Caco-2 (cell line): ENCODE measurements at places on chromosomes 1 and 21. TPM values are rescaled to one million over a fixed set of nuclear protein-coding genes. Genes with fewer than 3 reads are reported as not detected.

LCE6A gene
- total RNA-seq, result not detected in 2 replicates

S100PBP gene
- 23.8 and 32.8 TPM in 2 replicates for total RNA-seq

MRPL20 gene
- 109 and 110 TPM in 2 replicates for total RNA-seq

SDCCAG8 gene
- 20.0 and 23.0 TPM in 2 replicates for total RNA-seq

OLIG1 gene
- not detected in 2 replicates for total RNA-seq

VPS45 gene
- 19.8 and 25.0 TPM in 2 replicates for total RNA-seq

C1orf94 gene
- not detected in 2 replicates for total RNA-seq

SIPA1L2 gene
- total RNA-seq, result 13.2 and 18.6 TPM in 2 replicates

NID1 gene
- total RNA-seq, result 43.7 and 48.5 TPM in 2 replicates

ERO1B gene
- 2.3 and 2.6 TPM in 2 replicates for total RNA-seq

ETV3L gene
- total RNA-seq, result not detected in 2 replicates

OR2M2 gene
- not detected in 2 replicates for total RNA-seq

EMC1 gene
- 48.8 and 51.5 TPM in 2 replicates for total RNA-seq

GOLT1A gene
- 20.4 and 25.9 TPM in 2 replicates for total RNA-seq

ZNF326 gene
- total RNA-seq, result 31.7 and 32.3 TPM in 2 replicates

STMN1 gene
- total RNA-seq, result 188 and 207 TPM in 2 replicates

GBP7 gene
- not detected in 2 replicates for total RNA-seq

MYOM3 gene
- total RNA-seq, result not detected in 2 replicates

GRCh38 chr1:111448482-111448917 lies 556 bp downstream of the WDR77 start:
- DNase-seq, result no peak

GRCh38 chr1:36387141-36387949 lies 1.6 kb upstream of the STK40 start:
- no peak for DNase-seq

GRCh38 chr1:7376676-7377075 lies 394.4 kb upstream of the VAMP3 start:
- no peak for DNase-seq

DNA sequence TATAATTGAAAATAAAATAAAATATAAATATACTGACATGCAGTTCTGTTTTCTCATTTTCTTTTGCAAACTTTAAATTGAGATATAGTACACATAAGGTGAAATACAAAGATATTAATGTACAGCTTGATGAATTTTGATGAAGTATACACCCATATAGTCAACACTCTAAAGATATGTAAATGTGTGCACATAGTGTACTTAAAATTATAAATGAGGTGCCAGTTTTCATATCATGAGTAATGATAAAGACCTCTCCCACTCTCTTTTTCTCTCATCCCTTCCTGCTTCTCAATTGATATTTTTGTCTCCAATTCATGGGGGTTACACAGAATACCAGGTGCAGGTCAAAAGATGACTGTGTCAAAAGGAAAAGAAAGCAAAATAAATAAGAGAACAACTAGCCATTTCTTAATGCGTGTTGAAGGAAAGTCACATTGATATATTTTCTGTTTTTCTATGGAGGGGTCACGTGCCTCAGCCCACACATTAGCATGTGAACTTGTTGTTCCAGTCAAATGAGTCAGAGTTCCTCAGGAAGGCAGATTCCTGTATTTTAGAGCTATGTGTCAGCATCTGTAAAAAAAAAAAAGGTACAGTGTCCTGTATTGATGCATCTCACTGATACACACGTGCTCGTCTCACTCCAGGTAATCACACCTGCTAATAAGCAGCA lies 64.3 kb upstream of the HOOK1 start:
- no peak for DNase-seq

- DNase-seq, result peak; percentile 80
Observed at GRCh38 chr1:178031856-178032320, 62.0 kb upstream of the RASAL2 start.

GRCh38 chr21:37615962-37616361 lies 249.4 kb downstream of the DYRK1A start:
- DNase-seq, result no peak

- DNase-seq, result no peak
Observed at GRCh38 chr21:29979043-29979442, 39.2 kb upstream of the GRIK1 start.

DNA sequence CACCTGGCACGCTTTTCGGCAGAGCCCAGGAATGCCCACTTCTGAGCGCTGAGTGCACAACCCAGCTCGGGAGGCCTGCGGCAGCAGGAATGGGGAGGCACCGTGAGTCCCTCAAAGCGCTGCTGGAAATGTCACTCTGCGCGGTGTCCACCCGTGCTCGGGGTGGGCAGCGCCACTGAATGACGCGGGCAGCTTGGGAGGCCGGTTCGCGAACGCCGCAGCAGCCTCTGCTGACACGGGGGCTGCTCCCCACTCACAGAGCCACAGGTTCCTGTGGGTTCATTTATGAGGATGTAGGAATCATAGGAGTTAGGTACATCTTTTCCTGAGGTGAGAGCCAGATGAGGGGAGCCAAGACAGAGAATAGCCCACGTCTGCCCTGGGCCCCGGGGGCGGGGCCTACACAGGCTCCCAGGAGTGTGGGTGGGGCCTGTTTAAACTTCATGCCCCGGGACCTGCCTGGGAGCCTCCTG lies 146.7 kb upstream of the COL6A1 start:
- DNase-seq, result no peak

DNA sequence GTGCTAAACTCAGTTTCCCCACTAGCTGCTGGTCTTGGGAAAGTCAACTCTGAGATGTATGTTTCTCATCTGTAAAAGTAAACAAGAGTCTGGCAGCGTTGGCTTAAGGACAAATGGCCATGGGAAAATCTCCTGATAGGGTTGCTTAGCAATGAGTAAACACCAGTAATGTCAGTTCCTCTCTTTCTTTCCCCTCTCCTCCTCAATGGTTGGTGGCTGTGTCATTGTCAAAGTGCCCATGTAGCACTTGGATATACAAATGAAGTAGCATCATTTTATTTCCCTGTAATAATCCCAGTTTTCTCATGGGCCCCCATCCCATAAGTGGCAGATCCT lies 2.2 kb upstream of the FYB2 start:
- DNase-seq, result no peak

GRCh38 chr1:25651824-25652741 lies 35.5 kb downstream of the MAN1C1 start:
- DNase-seq, result no peak

GRCh38 chr21:14838400-14838799 lies 226.4 kb downstream of the NRIP1 start:
- DNase-seq, result no peak

- DNase-seq, result no peak
Observed at GRCh38 chr1:168518201-168518689, 25.6 kb downstream of the XCL2 start.

- no peak for DNase-seq
Observed at GRCh38 chr1:55196433-55197035, 18.6 kb downstream of the USP24 start.

GRCh38 chr1:12049616-12050015 lies 13.5 kb upstream of the TNFRSF8 start:
- no peak for DNase-seq

DNA sequence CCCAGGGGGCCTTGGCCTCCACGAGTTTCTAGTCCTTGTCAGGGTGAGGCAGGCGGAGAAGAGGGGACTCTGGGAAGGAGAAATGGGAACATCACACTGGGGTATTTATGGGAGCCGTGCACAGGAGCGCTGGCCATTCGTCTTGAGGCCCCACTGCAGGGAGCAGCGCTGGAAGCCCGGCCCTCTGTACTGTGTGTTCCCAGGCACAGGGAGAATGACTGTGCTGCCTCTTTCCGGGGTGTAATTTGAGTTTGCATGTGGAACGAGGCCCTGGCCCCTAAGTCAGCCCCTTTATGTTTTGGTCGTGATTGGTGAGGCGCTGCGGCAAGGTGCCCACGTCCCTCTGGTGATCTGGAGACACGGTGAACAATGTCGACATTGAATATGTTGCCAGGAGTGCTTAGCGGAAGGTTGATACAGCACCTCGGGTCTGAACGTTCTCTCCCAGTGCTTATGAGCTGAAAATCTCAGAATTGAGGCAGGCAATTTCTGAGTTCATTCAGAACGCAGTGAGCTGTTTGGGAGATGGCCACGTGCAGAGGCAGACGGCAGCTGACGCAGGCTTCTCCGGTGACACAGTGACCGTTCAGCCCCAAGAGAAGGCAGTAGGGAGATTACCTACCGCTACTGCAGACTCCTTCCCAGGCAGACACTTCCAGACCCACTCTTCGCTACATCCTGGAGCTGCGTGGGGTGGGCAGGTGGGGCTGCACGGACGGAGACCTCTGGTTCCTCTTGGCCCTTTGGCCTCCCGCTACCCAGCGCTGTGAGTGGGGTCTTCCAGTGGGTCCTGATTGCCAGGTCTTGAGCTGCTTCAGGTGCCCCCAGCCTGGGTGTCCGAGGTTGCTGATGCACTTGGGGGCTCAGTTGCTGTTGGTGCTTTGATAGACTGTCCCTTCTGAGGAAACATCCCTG lies 265.8 kb downstream of the CAMTA1 start:
- DNase-seq, result no peak

DNA sequence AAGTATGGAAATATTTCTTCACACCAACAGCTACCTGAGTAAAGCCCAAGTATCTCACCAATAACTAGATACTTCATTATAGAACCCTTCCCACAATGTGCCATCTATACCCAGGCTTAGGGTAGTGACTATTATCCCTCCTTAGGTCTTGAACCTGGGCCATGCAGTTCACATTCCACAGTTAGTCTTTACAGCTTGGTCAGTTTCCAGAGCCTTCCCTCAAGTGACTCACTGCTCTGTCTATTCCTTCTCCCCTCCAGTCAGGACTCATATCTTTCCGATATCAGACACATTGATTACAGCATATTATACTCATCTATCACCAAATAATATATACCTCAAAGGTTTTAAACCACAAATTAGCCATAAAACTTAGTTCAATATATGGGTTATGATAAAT lies 23.6 kb downstream of the VAMP4 start:
- DNase-seq, result no peak

GRCh38 chr1:11957897-11958296 lies 22.3 kb upstream of the MFN2 start:
- no peak for DNase-seq

DNA sequence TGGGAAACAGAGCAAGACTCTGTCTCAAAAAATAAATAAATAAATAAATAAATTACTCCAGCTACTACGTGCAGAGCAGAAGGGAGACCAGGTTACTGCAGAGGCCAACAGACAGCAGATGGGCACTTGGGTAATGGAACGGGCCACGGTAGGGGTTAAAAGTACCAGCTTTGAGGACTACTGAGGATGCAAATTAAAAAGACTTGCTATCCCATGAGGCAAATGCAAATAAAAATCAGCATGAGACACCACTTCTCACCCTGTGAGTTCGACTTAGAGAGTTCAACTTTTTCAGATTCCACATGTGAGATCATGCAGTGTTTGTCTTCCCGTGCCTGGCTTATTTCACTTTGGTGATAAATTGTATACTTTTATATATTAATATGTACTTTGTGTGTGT lies 6.6 kb downstream of the SLC2A5 start:
- no peak for DNase-seq

- no peak for DNase-seq
Observed at GRCh38 chr1:30524840-30525617, 198.4 kb downstream of the MATN1 start.

GRCh38 chr1:210262167-210262896 lies 29.7 kb downstream of the SERTAD4 start:
- no peak for DNase-seq

DNA sequence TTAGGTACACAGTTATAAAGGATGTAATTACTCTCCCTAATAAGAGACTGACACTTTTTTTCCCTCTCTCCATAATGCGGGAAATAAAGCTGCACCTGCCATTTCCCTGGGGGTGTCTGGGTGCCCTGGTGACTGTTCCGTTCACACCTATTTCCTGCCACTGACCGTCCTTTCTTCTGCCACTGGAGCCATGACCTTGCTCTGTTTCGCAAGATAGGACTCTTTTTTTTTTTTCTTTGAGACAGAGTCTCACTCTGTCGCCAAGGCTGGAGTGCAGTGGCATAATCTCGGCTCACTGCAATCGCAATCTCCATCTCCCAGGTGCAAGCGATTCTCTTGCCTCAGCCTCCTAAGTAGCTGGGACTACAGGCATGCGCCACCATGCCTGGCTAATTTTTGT lies 66.1 kb upstream of the SERBP1 start:
- DNase-seq, result no peak

- no peak for DNase-seq
Observed at GRCh38 chr1:111696330-111696729, 42.9 kb downstream of the INKA2 start.

GRCh38 chr21:26850116-26850643 lies 5.0 kb upstream of the ADAMTS1 start:
- no peak for DNase-seq

- no peak for DNase-seq
Observed at GRCh38 chr1:12129624-12130023, 37.2 kb upstream of the TNFRSF1B start.

- no peak for DNase-seq
Observed at GRCh38 chr21:22145545-22145944, 1147.3 kb downstream of the NCAM2 start.
